ENCODE measurements at places on chromosomes 13 and 19.

- peak; percentile 9 for DNase-seq
These were observed 38.0 kb downstream of the ADGRE1 start for GRCh38 chr19:6925386-6925785.

DNA sequence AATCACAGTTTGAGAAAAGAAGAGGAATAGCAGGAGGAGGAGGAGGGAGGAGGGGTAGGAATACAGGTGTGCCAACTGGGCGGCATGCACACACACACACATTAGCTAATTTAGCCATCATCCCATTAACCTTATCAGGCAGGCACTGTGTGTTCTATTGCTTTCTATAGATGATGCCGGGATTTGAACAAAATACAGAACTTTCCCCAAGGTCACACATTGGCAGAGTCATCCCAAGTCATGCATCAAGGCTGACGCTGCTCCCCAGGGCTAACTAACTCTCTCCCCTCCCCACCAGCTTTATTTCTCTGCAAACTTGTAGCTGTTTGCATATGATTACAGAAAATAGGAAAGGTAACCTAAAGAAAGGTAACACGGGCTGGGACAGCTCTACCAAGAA lies 83.0 kb downstream of the NUFIP1 start:
- DNase-seq = no peak

DNA sequence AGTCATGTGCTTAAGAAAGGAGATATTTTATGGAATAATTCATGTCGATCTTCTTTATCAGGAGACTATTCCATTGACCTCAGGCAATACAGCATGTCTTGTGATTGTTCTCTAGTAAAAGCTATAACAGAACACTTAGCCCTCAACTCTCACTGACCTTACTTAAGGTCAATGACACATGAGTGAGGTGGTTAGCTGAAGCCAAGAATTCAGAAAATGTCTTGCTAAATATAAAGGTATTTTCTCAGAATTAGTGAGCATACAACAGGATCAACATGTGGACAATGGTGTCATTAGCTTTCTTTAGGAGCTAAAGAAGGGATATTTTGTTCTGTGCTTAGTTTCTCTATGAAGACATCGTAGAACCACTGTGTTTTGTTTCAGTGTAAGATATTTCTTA lies 1730.4 kb upstream of the SLC10A2 start:
- DNase-seq = no peak

DNA sequence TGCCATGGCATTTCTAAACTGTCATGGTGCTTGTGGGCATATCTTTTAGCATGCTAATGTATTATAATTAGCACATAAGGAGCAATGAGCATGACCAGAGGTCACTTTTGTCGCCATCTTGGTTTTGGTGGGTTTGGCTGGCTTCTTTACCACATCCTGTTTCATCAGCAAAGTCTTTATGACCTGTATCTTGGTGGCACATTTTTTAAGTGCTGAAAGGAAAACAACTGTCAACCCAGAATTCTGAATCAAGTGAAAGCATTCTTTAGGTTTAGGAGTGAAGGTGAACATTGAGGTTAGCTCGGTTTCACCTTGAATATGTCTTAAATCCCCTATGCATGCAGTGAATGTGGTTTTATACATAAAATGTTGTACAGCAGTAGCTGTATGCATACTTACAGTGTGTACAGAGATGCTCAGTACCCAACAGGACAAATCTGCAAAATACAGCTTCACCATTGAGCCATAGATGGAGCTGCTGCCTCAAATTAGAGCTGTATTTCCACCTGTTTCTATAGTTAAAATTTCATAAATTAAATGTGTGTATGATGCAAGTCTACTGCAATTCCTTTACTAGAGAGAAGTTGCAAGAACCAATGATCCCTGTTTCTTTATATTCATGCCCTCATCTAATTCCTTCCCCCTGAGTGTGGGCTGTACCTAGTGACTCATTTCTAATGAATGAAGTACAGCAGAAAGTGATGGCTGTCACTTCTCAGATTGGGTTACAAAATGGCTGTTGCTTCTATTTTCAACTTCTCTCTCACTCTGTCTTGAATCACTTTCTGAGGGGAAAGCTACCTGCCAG lies 25.2 kb upstream of the IGSF23 start:
- peak; percentile 74 for DNase-seq

DNA sequence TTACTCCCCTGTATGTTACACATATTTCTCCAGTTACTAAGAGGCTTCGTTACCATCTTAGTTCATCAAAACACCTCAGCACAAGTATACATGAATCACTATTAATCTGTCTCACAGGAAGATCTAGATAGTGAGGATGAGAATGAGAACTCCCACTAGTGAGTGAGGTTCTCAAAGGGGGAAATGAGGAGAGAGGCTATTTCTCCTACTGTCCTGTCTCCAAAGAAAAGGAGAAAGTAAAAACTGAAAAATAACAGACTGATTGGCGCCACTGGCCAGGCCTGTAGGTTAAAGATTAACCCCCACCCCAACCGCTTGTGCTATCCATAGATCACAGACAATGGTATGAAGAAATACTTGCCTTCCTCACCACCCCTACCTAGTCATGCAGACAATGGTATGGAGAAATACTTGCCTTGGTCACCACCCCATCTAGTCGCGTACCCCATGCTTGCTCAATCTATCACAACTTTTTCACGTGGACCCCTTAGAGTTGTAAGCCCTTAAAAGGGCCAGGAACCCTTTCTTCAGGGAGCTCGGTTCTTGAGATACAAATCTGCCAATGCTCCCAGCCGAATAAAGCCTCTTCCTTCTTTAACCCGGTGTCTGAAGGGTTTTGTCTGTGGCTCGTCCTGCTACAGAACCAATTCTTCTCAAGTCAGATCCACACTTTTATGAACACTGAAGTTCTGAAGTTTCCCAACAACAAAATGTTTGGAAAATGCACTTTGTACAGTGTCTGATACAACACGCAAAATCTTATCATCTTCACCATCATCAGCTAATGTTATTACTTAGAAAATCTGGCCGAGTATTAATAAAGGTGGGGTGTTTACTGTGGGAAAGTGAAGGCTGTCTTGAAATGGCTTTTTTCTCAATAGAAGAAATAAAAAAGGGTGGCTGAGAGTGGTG lies 598.1 kb downstream of the UQCRFS1 start:
- DNase-seq = no peak

- DNase-seq = no peak
These were observed 1.3 kb downstream of the RPS9 start for GRCh38 chr19:54201980-54202379.

DNA sequence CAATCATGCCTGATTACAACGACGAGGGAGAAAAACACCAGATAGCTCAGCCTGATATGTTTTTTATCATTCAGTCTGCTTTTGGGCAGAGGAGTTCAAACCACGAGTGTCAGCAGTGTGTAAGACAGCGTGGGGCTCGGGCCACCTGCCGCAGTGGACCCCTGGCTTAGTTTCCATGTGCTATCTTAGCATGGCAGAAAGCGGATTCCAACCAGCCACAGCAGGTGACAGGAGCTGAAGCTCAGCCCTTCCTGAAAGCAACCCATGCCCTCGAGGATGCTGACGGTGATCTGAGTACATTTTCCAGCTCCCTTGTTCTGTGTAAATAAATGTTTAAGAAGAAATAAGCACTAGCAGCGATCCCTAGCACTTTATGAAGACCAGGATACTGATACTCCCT lies 32.2 kb upstream of the MBNL2 start:
- no peak for DNase-seq

- DNase-seq = no peak
These were observed 5.9 kb downstream of the ADGRE2 start for GRCh38 chr19:14772467-14772866.

GRCh38 chr13:103410002-103410401 lies 343.8 kb upstream of the SLC10A2 start:
- DNase-seq = no peak

DNA sequence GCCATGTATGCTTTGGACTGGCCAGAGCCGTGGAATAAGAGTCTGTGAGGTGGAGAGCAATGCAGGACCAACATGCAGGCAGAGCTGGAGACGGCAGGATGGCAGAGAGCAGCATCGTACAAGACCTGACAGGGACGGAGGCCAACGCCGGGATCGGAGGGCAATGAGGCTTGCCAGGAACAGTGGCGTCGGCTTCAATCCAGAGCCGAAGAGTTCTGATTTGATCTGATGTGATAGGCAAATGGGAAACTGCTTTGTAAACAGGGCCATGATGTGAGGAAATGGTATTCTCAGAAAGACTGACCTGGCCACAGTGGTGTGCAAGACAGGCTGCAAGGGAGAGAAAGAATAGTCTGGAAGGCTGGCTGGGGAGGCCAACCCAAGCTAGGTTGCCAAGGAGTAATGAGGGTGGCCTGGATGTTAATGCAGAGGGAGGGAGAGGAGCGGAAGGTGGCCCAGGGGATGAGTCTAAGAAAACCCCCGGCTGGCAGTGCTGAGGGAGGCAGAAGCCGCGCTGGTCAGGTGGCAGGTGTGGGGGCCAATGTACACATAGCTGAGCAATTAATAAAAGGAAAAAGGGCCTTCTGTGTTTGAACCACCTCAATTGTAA lies 26.7 kb downstream of the RCBTB2 start:
- no peak for DNase-seq

DNA sequence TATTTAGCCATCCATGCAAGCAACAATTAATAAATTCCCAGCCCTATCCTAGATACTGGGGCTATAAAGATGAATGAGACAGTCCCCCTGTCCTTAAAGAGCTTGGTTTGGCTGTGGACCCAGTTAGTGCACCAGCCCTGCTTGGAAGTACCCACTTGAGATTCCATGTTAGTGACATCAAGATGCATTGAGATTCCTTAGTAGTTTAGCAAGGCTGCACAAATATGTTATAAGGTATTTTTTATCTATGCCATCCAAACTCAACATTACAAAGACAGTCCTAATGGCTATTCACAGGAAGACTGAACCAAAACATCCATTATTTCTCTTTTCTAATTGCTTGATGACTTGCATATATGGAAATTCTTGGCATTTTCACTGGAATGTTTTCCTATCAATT lies 48.8 kb upstream of the RAP2A start:
- no peak for DNase-seq

GRCh38 chr19:13974073-13974472 lies 21.8 kb downstream of the DCAF15 start:
- DNase-seq = peak; percentile 62

DNA sequence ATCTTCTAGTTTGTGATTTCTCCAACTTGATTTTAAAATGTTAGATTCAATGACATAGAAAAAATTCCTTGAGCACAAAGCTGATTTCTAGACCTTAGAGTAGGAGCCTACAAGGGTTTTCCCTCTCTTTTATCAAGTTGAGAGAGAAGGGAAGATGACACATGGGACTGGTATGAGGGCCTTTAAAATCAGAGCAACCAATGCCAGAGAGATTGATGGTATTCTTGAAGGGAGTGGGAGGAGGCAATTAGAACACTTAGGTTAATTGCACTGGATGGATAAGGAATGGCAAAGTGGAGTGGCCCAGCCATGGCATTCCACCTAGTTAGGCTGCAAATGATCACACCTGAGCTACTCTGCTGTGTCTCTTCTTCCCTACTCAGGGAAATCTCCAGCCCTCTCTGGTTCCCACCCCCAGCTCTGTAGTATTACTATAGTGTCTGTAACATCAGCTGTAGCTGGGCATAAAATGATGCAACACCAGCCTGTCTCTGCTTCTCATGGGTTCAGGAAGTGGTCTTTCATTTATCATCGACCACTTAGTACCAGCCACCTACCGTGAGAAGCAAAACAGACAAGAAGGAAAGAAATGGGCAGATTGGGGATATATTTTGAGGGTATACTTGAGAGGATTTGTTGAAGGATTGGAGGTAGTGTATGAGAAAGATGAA lies 333.6 kb downstream of the DLEU7 start:
- DNase-seq = no peak

DNA sequence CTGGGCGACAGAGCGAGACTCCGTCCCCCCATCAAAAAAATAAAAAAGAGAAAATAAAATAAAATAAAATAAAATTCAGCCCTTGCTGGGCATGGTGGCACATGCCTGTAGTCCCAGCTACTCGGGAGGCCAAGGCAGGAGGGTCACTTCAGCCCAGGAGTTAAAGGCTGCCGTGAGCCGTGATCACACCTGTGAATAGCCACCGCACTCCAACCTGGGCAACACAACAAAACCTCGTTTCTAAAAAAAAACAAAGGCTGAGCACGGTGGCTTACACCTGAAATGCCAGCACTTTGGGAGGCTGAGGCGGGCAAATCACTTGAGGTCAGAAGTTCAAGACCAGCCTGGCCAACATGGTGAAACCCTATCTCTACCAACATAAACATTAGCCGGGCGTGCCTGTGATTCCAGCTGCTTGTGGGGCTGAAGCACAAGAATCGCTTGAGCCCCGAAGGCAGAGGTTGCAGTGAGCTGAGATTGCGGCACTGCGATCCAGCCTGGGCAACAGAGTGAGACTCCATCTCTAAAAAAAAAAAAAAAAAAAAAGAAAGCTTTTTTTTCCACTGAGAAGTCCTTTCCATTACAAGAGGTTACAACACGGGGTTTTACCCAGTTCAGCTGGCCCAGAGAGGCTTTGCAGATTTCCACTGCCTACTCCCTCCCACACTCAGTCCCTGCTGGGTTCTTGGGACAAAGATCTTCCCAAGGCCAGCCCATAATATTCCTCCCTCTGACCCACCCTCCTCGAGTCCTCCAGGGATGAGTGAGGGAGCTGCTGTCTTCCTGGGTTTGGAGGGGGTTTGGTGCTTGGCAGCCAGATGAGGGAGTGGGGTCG lies 6.4 kb downstream of the ANGPTL4 start:
- DNase-seq = no peak

GRCh38 chr19:13281567-13282291 lies 131.5 kb downstream of the IER2 start:
- DNase-seq = no peak

- peak; percentile 26 for DNase-seq
These were observed 776 bp downstream of the DNAJC3 start for GRCh38 chr13:95677564-95678266.

DNA sequence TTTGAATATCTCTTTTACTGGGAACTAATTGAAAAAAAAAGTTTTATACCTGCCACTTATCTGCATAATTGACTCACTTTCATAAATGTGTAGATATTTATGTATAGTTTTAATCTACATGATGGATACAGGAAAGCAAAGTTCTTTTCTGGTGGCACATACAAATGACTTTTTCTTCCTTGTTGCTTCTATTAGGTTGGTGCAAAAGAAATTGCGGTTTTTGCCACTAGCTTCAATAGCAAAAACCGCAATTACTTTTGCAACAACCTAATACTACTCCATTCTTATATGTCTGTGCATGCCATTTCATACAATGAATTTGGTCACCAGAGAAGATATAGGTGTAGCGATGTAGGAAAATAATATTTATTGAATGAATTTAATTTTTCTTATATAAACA lies 344.5 kb upstream of the PCDH20 start:
- DNase-seq = no peak

GRCh38 chr13:73937441-73937840 lies 196.8 kb downstream of the KLF12 start:
- no peak for DNase-seq

- no peak for DNase-seq
These were observed 4.6 kb upstream of the SCEL start for GRCh38 chr13:77530875-77531274.

DNA sequence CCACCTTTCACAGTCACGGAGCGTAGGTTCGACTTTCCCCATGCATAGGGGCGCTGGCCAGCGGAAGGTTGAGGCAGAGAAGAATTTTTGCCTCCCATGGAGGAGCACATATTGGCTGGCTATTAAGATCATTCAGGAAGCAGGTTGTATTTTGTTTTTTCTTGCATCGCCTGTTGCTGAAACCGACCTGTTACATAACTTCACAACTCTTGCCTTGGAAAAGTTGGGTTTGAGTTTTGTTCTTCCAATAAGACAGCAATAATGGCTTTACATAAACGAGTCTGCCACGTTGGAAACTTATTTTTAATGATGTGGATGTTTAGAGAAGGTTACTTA lies 1.4 kb downstream of the UPF1 start:
- DNase-seq = no peak

- no peak for DNase-seq
These were observed 6.3 kb downstream of the CACTIN start for GRCh38 chr19:3620145-3620816.
